Frontal cortex (tissue), 4 donors: ENCODE measurements at places on chromosomes 7 and 10. TPM values are rescaled to one million over a fixed set of nuclear protein-coding genes. Genes with fewer than 3 reads are reported as not detected.
A peak's percentile ranks its signal among the peaks of the same experiment; 100 is the strongest.

GRCh38 chr7:111647881-111648280 is 85.6 kb upstream of the IMMP2L start:
- no peak for DNase-seq

DNA sequence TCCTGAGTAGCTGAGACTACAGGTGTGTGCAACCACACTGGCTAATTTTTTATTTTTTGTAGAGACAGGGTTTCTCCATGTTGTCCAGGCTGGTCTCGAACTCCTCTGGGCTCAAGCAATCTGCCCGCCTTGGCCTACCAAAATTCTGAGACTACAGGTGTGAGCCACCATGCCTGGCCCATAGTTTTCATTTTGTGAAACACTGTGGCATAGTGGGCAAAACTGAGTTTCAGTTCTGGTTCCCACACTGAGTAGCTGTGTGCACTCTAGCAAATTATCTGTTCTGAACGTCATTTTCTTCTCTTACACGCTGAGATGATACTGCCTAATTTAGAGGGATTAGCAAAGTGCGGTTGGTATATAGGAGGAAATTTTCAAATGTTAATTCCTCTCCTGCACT is 13.5 kb downstream of the ATP5MK start:
- DNase-seq = no peak

DNA sequence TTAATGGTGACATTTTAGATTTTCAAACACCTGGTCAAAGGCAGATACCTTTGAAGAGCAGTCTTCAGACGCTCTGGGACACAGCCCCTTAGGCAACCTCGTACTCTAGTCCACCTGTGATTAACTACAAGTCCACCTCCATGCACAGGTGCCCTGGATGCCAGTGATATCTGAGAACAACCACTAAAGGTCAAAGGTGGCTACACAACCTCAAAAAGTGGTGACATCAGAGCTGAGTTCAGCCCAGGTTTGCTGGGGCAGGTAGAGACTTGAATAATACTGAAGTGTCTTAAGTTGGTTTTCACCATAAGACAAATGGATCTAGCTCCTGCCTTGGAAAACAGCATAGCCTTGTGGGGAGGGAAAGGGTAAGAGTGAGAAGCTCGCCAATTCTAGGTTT is 143.4 kb upstream of the ADO start:
- no peak for DNase-seq

GRCh38 chr10:45179691-45180090 is 135.7 kb downstream of the OR13A1 start:
- no peak for DNase-seq

DNA sequence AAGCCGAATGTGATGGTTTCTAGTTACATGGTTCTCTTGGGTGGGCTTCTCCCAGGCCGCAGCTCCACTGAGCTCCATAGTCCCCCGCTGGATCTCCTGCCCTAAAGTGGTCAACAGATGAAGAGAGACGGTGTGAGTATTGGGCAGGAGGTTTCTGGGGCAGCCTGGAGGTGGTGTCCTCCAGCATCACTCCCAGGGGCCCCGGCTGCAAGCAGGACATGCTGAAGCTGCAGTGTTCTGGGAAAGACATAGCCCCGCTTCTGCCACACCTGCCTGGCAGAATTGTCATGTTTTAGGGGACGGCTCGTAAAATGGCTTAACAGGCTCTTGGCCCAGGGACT is 40.4 kb downstream of the CALML3 start:
- DNase-seq = no peak

The MUC12 gene
- 0.41 TPM for total RNA-seq

DNA sequence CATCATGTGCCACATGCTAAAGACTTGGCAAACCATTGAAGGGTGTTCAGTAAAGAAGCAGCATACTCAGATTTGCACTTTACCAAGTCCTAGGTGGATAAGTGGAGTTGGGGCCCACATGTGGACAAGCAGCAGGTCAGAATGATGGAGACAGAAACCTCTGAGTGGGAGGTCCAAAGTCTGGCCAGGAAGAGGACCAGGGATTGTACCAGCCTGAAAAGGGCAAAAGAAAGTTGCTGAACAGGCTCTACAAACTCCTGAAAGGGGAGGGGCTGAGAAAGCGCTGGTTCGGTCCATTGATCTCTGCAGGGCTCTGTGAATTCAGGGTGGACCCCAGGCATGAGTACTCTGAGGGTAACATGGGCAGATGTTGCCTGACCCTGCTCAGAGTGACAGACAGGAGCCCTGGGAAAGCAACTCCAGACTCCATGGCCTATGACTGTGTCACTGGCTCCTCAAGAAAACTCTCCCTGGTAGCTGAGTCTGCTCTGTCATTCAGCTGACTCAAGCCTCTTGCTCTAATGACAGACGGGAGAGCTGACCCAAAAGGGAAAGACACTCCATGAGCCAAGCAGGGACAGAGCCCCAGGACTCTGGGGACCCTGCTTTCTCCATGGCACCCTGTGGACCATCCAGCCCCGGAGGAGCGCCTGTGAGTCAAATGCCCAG is 68.5 kb downstream of the TBXAS1 start:
- no peak for DNase-seq

- DNase-seq = peak; percentile 34
Measured at GRCh38 chr7:36037121-36037662, 115.9 kb upstream of the EEPD1 start.

The CNTNAP2 gene
- 110 TPM for total RNA-seq

- no peak for DNase-seq
Measured at GRCh38 chr7:33886149-33886623, 19.2 kb upstream of the BMPER start.

DNA sequence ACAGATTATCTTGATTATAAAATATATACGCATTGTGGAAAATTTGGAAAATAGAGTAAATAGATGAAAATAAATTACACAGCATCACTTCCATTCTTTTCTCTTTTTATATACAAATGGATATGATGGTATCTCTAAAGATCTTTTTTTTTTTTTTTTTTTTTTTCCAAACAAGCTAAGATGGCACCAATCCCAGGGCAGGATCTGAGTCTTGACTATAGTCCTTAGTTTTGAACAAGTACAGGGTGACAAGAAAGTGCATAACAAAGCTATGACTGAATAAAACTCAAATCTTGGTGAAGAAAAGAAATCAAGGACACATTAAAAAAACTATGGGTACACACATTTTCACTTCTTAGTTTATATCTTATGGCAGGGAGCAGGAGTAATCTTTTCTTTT is 42.6 kb upstream of the FAM133B start:
- DNase-seq = no peak

DNA sequence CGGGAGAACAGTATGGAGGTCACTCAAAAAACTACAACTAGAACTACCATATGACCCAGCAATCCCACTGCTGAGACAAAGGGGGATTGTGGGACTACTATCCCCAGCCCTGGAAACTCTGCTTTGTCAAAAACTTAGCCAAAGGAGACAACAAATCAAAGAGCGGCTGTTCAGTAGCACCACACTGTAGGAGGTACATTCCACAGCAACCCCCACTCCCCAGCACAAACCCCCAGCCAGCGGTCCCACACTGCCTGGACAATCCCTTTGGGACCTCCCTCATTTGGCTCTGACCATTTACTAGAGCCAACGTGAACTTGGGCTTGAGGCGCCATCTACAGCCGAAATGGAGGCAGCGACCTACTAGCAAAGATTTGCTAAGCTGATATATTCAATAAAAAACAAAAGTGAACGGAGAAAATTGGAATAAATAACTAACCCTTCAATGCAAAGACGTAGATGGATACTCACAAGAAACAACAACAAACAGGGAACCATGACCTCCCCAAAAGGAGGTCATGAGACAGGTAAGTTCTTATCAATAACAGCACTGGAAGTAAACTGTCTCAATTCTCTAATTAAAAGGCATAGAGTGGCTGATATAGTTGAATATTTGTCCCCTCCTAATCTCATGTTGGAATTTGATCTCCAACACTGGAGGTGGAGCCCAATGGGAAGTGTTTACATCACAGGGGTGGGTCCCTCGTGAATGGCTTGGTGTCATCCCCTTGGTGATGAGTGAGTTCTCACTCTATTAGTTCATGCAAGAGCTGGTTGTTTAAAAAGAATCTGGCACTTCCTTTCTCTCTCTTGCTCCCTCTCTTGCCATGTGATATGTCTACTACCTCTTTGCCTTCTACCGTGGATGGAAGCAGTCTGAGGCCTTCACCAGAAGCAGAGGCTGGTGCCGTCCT is 119.0 kb upstream of the KCNMA1 start:
- no peak for DNase-seq

The GGCT gene
- 23.2 TPM for total RNA-seq

DNA sequence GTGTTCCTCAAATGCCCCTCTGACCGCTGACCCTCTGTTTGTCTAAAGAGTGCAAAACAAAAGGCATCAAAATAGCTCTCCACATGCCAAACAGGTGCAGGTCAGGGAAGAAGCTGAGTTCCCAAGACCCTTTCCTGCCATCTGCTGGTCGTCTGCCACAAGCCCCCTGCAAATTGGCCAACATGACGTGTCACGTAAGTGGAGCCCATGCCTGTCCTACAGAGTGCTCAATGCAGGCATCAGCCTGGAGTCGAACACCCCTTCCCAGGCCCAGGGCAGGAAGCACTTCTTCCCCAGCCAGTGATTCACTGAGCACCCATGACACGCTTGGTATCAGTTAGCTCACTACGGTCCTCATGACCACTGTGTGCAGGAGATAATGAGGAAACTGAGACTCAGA is 14.1 kb downstream of the TMEM72 start:
- DNase-seq = no peak

The LRRC18 gene
- total RNA-seq = not detected

DNA sequence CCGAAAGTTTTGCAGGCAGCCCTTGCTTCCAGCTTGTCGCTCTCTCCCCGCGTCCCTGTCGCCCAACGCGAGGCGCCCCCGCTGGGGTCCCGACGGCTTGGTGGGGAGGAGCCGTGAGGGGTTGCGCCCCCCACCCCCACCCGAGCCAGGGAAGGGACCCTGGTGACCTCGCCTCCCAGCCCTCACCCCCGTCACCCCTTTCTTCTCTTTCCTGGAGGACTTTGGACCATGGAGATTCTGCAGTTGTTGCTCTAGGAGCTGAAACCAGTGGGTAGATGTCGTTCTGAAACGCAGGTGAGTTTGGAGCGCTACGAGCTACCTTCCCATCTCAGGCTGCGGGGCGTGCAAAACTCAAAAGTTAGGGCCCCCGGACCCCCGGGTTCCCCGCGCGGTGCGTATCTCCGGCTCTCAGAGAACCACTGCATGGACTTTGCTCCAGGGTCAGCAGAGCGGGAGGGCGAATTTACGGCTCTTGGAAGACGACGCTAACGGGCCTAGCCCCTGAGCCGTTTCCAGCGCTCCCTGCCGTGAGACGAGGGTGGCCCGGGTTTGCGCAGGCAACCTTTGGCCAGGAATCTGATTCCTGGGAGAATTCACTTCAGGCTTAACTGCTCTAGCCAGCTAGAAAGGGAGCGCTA is 684 bp upstream of the ATXN7L1 start:
- no peak for DNase-seq

DNA sequence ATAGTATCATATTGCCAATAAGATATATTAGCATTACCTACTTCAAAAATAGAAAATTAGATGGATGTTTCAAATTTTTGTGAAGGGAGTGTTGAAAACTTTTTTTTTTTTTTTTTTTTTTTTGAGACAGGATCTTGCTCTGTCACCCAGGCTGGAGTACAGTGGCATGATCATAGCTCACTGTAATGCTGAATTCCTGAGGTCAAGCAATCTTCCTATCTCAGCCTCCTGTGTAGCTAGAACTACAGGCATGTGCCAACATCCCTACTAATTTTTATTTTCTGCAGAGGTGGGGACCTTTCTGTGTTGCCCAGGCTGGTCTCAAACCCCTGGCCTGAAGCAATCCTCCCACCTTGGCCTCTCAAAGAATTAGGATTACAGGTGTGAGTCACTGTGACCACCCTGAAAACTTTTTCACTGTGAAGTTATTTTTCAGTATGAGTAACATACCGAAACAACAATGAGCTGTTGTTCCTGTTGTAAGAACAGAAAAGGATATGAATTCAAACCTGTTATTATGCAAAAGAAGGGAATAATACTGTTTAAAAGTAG is 266.9 kb downstream of the NEBL start:
- DNase-seq = no peak

The RNLS gene
- 1.2 TPM for total RNA-seq

DNA sequence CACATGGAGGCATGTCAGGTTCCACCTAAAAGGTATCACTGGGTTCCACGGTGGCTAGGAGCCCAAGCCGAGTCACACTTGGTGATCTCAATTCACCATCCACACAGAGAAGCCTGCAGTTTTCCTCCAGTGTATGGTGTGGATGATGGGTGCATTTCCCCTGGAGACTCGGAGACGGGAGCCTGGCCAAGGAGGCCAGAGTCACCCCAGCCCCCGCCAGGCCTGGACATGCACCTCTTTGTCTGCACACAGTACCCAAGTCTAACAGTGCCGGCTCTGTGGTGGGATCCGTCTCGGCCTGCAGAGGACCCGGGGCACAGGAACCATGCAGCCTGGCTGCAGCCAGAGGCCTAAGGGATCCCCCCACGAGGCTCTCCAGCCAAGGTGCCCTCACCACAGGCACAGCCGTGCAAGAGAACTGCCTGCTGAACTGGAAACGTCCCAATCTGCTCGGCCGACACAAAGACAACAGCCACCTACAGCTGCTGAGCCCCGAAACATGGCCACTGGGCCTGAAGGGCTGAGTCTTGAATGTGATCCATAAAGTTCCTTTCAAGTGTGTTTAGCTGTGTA is 75.2 kb downstream of the DIP2C start:
- no peak for DNase-seq

The SFRP4 gene
- total RNA-seq = 1.2 TPM

The PLA2G12B gene
- total RNA-seq = 0.41 TPM

DNA sequence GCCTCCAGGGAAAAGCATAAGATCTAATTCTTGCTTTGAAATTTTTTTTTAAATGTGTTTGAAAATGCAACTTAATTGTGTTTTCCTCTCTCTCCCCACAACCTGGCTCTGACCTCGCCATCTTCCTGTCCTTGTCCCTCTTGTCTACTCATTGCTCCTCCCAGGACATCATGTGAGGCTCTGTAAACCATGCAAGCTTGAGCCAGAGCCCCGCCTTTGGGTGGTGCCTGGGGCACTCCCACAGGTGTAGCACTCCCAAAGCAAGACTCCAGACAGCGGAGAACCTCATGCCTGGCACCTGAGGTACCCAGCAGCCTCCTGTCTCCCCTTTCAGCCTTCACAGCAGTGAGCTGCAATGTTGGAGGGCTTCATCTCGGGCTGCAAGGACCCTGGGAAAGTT is 9.8 kb upstream of the CDHR1 start:
- DNase-seq = no peak

DNA sequence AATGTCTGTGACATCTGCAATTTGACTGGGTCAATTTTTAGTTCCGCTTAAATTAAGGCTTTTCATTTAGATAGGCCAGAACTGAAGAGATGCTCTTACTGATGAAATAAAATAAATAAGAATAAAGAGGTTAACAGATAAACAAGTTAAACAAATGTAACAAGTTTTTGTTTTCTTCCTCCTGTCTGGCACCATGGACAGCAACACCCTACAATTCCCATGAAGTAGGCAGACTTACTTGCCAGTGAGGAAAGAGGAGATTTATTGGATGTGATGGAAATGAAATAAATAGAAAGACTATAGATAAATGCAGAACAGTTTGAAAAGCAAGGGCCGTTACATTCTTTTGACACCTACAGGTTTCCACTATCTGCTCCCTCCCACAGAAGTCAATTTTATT is 118.5 kb downstream of the AMPH start:
- DNase-seq = no peak

The SPDYE16 gene
- total RNA-seq = 0.41 TPM

- DNase-seq = no peak
Measured at GRCh38 chr10:121822180-121822579, 105.7 kb downstream of the ATE1 start.
